ENCODE measurements at places on chromosomes 7 and 10.

DNA sequence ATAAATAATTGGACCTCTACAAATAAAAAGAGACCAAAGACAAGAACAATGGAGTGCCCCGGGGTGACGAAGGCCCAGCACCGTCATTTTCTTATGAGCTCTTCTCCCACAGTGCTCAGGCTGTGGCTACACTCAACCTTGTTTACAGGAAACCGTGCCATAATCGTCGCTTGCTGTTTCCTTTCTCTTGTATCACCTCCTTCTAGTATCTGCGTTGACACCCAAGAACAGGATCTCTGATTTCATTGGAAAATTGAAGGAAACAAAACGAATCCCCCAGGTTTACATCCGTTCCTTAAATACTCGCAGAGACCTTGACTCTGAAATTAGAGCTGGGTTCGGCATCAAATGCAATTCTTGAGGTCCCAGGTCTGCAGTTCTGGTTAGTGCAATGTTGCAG, 1.7 kb upstream of the IGFBP3 start:
- no peak for DNase-seq

DNA sequence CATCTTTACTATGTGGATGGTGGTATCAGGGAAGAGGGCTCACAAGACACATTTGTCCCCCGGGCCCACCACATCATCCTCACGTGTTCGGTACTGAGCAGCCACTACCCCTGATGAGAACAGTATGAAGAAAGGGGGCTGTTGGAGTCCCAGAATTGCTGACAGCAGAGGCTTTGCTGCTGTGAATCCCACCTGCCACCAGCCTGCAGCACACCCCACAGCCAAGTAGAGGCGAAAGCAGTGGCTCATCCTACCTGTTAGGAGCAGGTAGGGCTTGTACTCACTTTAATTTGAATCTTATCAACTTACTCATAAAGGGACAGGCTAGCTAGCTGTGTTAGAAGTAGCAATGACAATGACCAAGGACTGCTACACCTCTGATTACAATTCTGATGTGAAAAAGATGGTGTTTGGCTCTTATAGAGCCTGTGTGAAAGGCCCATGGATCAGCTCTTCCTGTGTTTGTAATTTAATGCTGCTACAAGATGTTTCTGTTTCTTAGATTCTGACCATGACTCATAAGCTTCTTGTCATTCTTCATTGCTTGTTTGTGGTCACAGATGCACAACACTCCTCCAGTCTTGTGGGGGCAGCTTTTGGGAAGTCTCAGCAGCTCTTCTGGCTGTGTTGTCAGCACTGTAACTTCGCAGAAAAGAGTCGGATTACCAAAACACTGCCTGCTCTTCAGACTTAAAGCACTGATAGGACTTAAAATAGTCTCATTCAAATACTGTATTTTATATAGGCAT, 9.1 kb upstream of the CSGALNACT2 start:
- DNase-seq, result no peak

- DNase-seq, result no peak
Observed at GRCh38 chr10:90805206-90805605, 52.6 kb downstream of the HTR7 start.

DNA sequence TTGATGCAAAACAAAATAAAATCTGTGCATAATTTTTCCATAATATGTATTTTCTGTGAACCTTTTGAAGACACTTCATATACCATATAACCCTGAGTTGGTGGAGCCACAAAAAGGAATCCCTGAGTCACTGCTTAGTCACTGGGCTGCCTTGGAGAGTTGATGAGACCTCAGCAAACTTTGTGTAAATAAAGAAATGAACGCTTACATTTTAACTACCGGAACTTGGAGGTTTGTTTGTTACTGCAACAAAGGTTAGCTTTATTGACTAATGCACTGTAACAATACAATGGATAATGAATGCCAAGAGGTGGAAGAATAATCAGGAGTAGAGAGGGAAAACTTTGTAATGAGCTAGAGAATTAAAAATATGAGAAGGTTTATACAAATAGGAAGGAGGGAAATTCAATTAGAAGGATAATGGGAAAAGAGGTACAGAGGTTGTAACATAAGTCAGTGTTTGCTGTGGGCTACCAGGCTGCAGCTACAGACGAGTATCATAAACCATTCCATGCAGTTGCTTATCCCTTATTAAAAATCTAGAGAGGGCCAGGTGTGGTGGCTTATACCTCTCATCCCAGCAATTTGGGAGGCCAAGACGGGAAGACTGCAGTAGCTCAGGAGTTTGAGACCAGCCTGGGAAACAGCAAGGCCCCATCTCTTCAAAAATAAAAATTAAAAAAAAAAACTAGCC, 1042.1 kb downstream of the TYW1 start:
- no peak for DNase-seq

DNA sequence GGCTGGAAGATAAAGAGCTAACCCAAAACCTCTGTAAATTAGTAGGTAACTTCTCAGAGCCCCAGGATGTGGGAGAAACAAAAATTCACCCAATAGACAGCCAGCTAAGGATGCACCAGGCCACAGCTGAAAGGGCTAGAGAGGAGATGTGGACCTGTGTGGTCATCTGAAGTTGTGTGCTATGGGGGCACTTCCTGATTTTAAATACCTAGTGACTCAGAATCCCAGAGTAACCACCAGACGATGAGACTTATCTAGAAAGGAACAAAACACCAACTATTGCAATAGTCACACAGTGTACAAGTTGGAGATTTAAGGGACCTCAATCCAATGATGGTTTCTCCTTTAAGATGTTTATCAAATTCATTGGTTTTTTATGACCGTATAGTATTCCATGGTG, 408.3 kb upstream of the ANKRD30A start:
- no peak for DNase-seq

Measured in activated CD4-positive, alpha-beta T cell treated with anti-CD3 and anti-CD28 coated beads for 24 hours (primary cell).